Posterior vena cava (tissue), 2 donors: ENCODE measurements at places on chromosomes 2 and 18.
A peak's percentile ranks its signal among the peaks of the same experiment; 100 is the strongest.

DNA sequence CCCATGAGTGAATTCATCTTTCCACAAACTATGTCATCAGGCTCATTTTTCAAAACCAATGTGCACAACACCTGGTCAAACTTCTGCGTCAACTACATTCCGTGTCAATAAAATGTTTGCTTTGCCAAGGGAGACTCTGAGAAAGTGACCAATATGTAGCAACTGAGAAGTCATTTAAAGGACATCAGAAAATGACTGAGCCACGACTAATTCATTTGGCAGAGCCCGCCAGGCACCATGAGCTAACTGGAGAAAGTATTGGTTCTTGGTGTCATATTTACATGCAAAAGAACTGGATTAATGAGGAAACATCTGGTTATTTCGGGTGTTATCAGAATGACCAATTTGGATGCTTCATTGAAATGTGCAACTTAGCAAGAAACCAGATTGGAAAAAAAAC, 7.2 kb downstream of the RND3 start:
- no peak for DNase-seq

- peak; percentile 57 for DNase-seq
These were observed 18.4 kb downstream of the INPP4A start for GRCh38 chr2:98463081-98463481.

- DNase-seq = no peak
These were observed 6.3 kb downstream of the TLK1 start for GRCh38 chr2:171154348-171154747.

- no peak for DNase-seq
These were observed 51.4 kb upstream of the RIOK3 start for GRCh38 chr18:23401400-23402347.
